Right renal cortex interstitium (tissue), 3 donors: ENCODE measurements at places on chromosomes 6 and 20.

DNA sequence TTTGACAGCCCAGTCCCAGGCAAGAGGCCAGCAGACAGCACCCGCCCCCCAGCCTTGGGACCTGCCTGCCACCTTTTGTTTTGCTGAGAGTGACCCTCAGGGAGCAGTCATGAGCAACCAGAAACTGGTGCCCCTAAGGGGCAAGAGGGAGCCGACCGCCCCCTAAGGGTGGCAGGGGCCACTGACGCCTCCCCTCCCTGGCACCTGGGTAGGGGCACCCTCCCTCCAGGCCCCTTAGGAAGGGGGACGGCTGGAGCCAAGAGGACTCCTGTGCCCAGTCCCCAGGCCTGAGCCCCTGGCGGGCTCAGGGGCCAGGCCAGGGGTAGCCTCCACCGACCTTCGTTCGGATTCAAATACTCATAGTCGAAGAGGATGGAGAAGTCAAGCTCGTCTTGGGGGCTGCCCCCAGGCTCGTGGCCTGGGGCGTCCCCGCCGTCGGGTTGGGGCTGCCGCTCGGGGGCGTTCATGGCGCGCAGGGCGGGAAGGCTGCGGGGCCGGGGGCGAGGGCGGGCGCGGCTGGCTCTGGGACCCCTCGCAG, 417 bp downstream of the NFATC2 start:
- no peak for DNase-seq

GRCh38 chr20:51311636-51312479, 230.7 kb downstream of the NFATC2 start:
- DNase-seq, result no peak

DNA sequence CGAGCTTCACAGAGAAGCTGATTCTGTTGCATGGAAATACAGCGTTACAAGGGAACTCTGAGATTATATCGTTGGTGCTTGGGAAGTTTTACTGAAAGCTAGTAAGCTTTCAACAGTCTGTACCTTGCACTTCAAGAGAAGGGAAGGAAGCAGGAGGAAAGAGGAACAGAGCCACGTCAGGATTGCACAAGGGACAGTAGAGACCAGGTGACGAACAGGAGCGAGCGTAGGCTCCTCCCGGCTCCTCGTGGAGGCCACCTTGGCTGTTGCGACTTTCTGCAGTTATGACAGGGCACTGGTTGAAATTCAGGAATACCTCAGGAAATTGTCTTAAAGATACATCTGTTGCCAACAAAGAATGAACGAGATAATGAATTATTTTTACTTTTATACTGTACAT, 18.8 kb downstream of the RTF2 start:
- no peak for DNase-seq

DNA sequence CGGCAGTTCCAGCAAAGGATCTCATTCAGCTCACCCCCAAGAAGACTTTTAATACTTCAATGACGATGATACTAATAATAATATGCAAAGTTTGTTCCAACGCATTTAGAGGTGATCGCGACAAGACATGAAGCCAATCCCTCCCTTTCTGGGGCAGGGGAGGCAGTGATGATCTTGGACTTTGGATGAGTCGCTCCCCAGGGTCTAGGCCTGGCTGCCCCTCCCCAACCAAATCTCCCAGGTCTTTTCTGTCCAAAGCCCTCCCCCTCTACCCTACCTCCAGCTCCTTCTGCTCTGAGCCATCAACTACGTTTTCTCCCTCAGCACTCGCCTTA, 33.9 kb downstream of the HLA-A start:
- DNase-seq, result no peak

GRCh38 chr6:79455446-79455845, 81.8 kb downstream of the LCA5 start:
- no peak for DNase-seq

GRCh38 chr20:41639630-41640029, 21.5 kb upstream of the CHD6 start:
- no peak for DNase-seq

- DNase-seq, result no peak
These were observed 71.8 kb upstream of the CENPW start for GRCh38 chr6:126268092-126268491.

DNA sequence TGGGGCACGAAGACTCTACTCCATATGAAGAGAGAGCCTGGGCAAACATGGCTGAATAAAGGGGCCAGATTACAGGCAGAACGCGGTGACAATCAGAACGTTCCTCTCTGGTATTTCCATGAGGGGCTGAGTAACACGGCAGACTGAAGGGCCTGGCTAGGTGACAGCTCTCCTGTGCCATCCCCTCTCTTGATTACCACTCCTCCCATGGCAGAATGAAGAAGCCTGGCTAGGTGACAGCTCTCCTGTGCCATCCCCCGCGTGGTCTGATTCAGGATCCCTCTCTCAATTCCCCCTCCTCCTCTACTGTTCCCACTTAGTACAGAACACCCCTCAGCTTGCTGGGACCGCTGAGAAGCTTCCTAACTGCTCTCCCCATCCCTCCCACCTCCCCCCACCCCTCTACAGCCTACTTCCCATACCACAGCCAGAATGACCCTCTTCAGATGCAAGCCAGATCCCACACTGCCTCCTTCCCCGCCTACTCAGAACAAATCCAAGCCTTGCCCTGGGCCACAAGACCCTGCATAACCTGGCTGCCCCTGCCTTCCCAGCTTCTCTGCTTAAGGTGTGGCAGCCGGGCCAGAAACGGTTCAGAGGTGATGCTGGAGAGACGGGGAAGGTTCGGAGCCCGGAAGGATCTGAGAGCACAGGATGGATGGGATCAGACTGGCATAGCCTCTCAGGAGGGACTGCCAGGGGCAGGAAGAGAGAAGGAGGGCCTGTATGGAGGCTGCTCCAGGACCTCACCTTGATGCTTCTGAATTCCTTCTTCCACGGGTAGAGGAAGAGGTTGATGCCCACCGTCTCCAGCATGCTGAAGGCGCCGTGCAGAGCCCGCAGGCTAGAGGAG, 7.7 kb downstream of the SPATA2 start:
- no peak for DNase-seq

GRCh38 chr6:143074101-143074500, 13.4 kb downstream of the AIG1 start:
- DNase-seq, result no peak
